ENCODE measurements at places on chromosomes 5 and 9.

DNA sequence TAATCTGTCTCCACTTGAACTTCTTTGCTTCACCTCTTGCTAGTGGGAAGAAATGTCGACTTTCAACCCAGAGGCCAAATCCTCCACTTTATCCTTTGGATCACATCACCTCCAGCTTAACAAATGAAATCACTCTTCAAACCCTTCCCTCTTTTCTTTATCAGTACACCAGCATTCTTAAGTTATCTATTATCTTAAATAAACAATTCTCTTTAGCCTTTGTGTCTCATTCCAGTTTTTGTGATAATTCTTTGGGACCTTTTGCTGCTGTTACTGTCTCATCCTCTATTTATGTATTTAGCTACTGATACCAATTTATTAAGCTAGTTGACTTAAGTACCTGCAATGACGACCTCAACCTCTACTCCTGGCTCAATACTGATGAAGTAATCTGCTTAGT is 28.1 kb upstream of the FBN2 start:
- DNase-seq: no peak

DNA sequence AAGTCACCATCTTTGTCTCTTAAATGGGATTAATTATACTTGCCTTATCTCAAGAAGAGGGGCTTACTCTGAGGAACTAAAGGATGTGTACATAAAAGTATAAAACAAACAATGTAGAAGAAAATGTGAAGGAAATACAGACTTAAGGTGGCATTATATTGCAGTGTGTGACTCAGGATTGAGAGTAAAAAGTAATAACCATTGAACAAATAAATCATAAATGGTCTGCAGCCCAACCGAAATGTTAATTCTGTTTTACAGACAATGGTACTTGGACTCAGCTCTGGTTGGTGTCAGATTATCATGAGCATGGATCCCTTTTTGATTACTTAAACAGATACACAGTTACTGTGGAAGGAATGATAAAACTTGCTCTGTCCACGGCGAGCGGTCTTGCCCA is 37.4 kb downstream of the TGFBR1 start:
- no peak for DNase-seq

DNA sequence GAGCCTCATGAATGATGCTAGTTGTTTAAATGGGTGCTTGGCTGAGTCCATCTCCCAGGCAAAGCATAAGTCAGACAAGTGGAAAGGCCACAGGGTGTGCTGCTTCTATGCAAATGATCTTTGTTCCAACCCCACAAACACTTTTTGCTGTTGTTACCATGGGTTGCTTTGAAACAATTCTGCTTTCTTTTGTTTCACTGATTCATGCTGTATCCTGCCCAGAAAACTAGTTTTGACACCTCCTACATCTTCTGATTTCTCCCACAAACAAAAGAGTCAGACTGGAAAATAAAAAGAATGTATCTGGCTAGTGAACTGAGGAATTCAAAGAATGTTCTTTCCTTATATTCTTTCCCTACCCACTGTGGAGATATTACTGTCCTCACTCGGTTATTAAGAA is 298.6 kb downstream of the DIRAS2 start:
- no peak for DNase-seq

DNA sequence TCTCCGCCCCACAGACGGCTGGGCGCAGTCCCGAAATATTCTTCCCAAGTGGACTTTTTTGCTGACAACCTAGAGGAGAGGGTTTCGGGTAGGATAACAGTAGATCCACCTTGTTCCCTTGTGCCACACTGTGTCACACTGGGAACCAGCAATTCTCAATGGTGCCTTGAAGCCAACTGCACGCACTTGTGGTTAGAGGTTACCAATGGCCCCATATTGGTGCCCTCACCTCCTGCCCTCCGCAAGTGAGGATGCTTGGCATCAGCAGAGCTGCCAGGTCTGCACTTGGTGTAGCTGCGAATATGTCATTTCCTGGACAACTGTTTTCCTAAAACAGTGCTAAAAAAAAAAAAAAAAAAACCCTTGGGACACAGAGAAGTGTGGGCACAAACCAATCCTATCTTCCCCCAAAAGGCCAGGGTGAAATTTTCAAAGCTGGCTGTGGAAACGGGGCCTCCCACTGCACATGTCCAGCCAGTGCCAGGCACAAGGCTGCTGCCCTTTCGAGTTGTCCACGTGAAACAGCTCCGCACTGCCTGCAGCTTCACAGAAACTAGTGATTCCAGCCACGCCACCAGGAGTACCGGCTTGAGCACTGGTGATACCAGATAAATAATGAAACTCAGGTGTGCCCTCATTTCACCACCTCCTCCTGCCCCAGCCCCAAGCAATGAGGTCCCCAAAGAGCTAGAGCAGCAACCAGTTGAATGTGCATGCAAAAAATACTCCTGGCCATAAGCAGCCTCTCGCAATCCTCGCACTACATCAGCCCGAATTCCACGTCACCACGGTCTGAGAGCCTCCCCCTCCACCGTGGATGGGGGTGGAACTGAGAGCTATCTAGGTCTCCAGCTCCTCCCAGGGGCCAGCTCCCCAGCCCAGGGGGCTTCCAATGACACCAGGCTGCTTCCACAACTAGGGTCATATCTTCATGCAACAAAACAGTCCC is 51.2 kb downstream of the USP20 start:
- DNase-seq: peak; percentile 33

DNA sequence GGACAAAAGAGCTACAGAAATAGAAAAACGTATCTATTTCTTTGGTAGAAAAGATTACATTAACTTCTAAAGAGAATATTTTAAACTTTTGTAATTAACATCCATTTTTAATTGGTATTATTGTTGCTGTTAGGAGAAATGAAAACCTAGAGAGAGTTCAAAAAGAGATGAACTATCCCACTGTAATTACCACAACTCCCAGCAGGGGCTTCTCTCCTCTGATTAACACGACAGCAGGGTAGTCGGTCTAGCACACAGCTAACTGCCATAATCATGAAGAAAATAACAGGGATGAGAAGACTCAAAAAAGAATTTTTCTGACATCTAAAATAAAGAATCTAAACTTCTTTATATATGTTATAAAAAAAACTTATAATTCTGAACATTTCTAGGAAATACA is 86.2 kb upstream of the CDH9 start:
- no peak for DNase-seq

DNA sequence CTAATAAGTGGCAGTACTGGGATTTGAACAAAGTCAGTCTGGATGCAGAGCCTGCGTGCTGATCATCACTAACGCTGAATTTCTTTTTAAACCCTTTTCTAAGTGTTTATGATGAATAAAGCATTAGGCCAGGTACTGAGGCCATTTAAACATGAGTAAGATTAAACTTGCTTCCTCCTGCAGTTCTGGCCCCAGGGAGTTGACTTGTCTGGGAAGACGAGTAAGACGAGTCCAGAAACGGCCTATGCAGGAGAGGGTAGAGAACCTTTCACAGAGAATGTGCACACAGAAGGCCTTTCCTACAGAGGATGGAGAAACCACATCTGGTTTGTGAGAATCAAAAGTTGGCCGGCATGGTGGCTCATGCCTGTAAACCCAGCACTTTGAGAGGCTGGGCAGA is 42.9 kb downstream of the SPRY4 start:
- DNase-seq: no peak

- DNase-seq: no peak
Observed at GRCh38 chr5:170693701-170694100, 89.8 kb upstream of the GABRP start.

GRCh38 chr5:124801551-124801950 is 55.1 kb upstream of the ZNF608 start:
- DNase-seq: no peak

GRCh38 chr5:176133877-176134276 is 104.3 kb upstream of the SIMC1 start:
- no peak for DNase-seq

DNA sequence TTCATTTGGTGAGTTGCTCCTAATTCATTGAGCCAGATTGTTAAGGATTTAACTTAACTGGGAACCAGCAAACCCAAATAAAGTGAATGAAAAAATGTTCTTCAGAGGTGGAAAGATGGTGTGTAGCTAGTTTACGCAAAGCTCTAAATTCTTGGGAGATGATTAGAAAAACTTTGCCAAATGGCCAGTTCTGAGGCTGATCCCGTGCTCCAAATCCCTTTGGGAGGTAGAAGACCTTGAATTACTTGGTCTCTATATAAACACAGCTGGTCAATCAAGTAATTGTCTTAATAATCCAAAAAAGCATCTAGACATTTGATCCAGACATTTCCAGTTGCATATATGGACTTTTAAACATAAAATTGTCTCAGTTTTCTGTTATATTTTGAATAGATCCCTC is 11.4 kb downstream of the ACTL7B start:
- DNase-seq: no peak

- DNase-seq: no peak
Observed at GRCh38 chr9:87898151-87898550, 15.5 kb downstream of the SPATA31E1 start.

GRCh38 chr9:79221084-79221483 is 350.7 kb upstream of the TLE4 start:
- no peak for DNase-seq

DNA sequence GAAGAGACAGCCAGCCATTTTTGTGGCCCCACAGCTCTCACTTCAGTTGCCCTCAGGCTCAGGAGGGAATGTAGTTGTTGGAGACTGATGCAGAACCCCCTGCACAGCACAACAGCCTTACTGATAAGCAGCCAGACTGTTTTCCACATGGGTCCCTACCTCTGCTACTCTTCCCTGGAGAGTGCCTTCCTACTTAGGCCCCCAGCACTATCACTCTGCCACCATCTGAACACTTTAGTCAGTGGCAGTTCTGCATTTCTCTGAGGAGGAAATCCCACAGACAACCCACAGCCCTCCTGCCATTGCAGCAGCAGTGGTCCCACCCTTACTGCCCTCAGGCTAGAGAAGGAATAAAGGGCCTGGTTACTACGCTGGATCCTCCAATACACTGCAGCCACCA is 61.8 kb upstream of the PTPRD start:
- no peak for DNase-seq

- DNase-seq: no peak
Observed at GRCh38 chr5:167754501-167755021, 536.9 kb upstream of the WWC1 start.
